Neural crest cell (in vitro differentiated cells): ENCODE measurements at places on chromosomes 12 and 14. TPM values are rescaled to one million over a fixed set of nuclear protein-coding genes. Genes with fewer than 3 reads are reported as not detected.
A peak's percentile ranks its signal among the peaks of the same experiment; 100 is the strongest.

- DNase-seq, result no peak
These were observed 152.7 kb downstream of the NTF3 start for GRCh38 chr12:5584412-5585175.

GRCh38 chr12:21608196-21608595 lies 3.5 kb upstream of the GYS2 start:
- no peak for DNase-seq

GRCh38 chr12:8590842-8591545 lies 21.7 kb downstream of the AICDA start:
- DNase-seq, result no peak

HHIPL1 gene
- 2.3 and 2.5 TPM in 2 replicates for total RNA-seq

GRCh38 chr12:25051656-25052195 lies 102.8 kb upstream of the BCAT1 start:
- DNase-seq, result no peak

DNA sequence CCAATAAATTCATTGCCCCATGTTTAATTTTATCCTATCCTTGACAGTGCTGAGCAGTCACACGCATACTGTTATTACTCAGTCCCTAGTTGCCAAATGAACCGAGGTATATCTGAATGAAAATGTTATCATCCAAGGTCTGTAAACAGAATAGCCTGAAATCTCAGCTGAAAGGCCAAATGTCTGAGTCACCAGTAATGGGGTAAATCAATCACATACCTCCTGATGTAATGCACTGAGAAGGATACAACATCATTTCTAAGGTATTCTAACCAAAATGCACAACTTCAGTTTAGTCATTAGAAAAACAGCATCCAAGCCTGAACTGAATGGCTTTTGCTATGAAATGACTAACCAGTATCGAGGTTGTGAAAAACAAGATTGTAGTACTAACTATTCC lies 228.6 kb downstream of the DPF3 start:
- no peak for DNase-seq

GRCh38 chr14:52272375-52272774 lies 4.9 kb downstream of the PTGDR start:
- no peak for DNase-seq

DNA sequence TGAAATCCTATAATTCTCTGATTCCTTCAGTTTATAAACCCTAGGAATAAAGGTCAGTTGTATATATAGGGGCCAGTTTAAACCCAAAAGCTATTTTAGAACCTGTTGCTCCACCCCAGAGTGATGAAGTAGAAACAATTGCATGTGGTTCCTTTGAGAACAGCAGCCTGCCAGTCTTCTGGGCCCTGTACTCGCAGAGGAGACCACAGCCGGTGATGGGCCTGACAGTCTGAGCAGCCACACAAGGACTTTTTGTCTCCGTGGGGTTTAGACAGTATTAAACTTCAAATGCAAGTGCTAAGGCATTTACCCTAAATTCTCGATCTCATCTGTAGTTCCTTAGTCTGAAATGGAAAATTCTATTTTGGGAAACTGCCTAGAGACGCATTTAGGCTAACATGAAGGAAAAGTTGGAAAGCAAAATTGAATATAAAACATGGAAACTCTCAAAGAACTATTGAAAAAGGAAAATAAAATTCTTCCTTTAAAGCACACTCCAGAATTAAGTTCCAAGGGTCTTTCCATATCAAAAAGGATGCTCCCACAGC lies 80.6 kb downstream of the PRICKLE1 start:
- no peak for DNase-seq

GRCh38 chr14:28608851-28609828 lies 157.4 kb upstream of the FOXG1 start:
- peak; percentile 80 for DNase-seq

DNA sequence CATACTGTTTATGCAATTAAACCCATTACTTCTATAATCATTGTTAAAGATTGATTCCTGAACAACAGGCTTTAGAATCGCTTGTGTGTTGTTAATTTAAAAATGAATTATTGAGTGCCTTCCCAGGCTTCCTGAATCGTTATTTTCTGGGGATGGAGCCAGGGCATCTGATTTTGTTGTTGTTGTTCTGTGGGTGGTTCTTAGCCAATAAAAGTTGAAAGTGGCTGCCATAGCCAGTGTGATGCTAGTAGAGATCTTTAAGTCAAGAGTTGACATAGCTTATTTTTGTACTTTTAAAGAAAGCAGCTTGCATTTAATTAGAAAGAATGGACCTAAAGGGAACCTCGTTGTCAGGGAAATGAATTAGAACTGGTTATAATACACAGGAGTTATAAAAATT lies 6.4 kb downstream of the GOLGA5 start:
- DNase-seq, result no peak

GRCh38 chr14:91175291-91176201 lies 61.7 kb downstream of the DGLUCY start:
- no peak for DNase-seq

DNA sequence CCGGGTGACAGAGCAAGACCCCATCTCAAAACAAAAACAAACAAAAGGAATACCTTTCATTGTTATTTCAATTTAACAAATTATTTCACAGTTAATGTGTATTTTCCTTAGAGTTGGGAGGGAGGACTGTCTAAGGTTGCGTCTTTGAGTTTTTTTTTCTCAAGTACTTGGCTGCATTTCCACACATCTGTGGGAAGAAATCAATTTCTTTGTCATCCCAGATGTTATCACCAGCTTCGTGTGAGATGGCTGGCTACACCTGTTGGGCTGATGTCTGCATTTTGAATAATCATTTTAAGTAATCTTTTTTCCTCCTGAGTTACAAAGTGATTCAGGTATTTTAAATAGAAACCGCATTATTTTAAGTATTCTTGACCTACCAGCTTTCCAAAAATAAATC lies 59.4 kb downstream of the EML1 start:
- no peak for DNase-seq

DNA sequence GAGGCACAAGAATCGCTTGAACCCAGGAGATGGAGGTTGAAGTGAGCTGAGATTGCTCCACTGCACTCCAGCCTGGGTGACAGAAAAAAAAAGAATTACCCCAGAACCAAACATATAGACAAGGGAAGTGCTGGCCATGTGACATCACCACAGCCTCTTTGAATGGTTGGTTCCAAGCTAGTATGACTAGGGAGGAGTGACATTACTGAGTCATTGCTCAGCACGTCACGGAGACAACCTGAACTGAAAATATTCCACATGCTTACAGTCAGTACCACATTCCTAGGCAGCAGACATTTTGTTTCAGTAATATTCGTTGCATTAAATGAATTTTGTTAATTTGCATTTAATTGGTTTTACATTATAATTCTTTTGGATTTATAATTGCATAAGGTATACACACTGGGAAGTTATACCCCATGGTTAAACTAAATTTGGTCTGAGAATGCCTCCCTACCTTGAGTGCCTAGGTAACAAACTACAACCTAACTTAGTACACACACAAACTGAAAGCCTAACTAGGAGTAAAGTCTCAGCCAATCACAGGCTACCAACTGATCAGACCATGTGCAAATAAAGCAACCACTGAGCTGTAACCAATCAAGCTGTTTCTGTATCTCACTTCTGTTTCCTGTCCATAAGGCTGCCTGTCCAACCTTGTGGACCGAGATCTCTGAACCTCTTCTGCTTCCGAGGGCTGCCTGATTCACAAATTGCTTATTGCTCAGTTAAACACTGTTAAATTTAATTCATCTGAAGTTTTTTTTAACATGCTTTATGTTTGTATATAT lies 164.4 kb downstream of the CAND1 start:
- DNase-seq, result no peak

CCDC197 gene
- not detected in 2 replicates for total RNA-seq

DNA sequence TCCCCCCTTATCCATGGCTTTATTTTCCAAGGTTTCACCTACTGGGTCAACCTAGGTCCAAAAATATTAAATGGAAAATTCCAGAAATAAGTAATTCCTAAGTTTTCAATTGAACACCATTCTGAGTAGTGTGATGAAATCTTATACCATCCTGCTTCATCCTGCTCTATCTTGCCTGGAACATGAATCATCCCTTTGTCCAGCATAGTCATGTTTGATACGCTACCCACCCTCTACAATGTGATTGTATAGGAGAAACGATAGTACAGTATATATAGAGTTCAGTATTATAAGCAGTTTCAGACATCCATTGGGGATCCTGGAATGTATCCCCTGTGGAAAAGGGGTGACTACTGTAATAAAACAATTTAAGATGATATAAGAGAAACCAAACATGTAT lies 62.2 kb downstream of the IFNG start:
- no peak for DNase-seq

- DNase-seq, result no peak
These were observed 297.2 kb upstream of the AMIGO2 start for GRCh38 chr12:47376927-47377326.

DNA sequence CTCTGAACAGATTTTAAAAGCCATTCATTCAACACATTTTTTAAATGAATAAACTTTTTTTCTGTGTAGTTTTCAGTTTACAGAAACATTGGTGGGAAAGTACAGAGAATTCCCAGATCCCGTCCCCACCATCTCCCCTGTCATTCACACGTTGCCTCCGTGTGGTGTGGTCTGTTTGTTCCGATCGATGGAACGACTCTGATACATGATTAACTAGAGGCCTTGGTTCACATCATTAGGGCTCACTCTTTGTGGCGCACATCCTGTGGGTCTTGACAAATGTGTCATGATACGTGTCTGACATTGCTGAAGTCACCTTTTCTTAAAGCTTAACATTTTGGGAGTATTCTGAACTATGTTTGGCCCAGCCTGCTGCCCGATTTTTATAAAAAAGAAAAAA lies 18.5 kb downstream of the MEG3 start:
- DNase-seq, result no peak

GRCh38 chr12:48104531-48104930 lies 1.3 kb downstream of the SENP1 start:
- no peak for DNase-seq

- DNase-seq, result no peak
These were observed 20.6 kb downstream of the COX14 start for GRCh38 chr12:50132505-50133135.

P2RX7 gene
- 0.12 and 0.27 TPM in 2 replicates for total RNA-seq

KRT3 gene
- total RNA-seq, result not detected in 2 replicates

GLIPR1L1 gene
- total RNA-seq, result not detected in 2 replicates
